ENCODE measurements at places on chromosomes 1 and 21.

DNA sequence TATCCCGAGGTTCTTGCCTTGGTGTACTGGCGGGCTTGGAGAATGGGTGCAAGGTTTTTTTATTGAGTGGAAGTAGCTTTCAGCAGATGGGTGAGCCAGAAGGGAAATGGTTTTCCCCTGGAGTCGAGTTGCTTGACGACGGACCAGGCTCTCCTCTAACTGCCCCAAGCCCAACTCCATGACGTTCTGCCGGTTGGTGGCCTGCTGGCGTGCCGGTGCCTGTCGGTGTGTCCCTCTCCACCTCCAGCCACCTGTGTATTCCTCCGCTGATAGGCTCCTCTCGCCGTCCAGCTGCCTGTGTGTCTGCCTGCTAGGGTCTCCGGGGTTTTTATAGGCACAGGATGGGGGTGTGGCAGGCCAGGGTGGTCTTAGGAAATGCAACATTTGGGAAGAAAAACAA lies 34.3 kb upstream of the PTGFRN start:
- no peak for DNase-seq

- DNase-seq = no peak
Observed at GRCh38 chr1:147613506-147613905, 56.8 kb downstream of the ACP6 start.

GRCh38 chr21:16007943-16008342 lies 278.2 kb downstream of the USP25 start:
- no peak for DNase-seq

DNA sequence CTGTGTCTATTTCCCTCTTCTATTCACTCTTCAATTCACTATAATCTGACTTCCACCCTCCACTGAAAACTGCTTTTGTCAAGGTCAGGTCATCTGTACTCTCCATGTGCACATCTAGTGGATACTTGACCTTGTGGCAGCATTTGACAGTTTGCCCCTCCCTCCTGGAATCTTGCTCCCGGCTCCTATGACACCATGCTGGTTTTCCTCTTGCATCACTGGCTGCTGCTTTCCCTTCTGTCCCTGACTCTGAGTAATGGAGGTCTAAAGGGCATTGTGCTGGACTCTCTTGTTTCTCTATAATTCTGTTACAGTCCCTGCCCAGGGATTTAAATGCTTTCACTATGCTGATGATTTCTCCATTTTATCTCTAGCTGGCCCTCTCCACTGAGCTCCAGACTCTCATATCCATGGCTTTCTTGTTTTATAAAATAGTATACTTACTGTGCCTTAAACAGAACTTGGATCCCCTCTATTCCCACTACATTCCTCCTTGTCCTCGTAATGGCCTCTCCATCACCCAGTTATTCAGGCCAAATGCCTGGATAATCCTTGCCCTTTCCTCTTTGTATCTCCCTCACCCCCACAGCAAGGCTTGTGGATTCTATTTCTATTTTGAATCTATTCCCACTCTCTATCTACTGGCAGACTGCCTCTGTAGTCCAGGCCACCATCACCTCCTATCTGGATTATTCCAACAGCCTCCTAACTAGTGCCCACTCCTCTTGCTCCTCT lies 36.8 kb upstream of the PODN start:
- no peak for DNase-seq

DNA sequence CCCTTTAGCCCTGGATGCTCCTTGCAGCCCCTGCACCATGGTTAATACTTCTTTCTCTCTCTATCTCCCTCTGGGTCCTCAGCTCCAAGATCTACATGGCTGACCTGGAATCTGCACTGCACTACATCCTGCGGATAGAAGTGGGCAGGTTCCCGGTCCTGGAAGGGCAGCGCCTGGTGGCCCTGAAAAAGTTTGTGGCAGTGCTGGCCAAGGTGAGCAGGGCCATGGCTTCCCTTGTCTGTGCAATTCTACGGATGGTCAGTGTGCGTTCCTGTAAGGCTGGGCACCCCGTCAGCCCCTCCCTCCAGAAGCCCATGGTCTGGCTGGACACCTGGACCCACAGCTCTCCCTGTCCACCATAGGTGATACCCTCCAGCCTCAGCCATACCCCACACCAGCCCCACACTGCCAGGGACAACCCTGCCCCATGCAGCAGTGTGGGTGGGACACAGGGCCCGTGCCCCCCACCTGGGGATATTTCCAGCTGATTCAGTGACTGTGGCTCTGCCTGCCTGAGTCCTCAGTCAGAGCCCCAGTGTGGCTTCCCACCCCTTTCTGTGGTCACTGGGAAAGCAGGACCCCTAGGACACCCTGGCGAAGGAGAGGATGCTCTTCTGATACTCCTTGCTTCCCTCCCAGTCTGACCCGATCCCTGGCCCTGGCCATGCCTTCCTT lies 31.4 kb downstream of the QSOX1 start:
- DNase-seq = no peak

- DNase-seq = no peak
Observed at GRCh38 chr1:101136739-101137138, 100.1 kb upstream of the S1PR1 start.

- no peak for DNase-seq
Observed at GRCh38 chr1:41663671-41664400, 179.4 kb upstream of the EDN2 start.

- no peak for DNase-seq
Observed at GRCh38 chr1:64100791-64101190, 102.6 kb upstream of the UBE2U start.

DNA sequence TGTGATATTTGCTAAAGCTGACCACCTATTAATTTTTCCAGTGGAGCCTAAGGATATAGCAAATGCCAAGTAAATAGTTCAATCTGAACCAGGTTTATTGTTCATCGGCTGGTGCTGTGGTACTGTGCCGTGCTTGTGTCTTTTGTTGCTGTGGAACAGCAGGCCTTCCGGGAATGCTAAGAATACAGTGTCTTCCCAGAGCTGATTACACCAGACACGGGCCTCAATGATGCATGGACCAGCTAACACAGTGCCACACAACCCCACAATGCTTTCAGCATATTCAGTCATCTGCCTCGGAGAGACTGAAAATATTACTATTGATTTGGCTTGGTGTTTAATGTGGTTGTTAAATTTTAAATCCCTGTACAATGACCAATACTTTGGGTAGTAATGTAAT lies 415.4 kb downstream of the PTBP2 start:
- no peak for DNase-seq

GRCh38 chr1:57820356-57821095 lies 396.7 kb upstream of the DAB1 start:
- no peak for DNase-seq

DNA sequence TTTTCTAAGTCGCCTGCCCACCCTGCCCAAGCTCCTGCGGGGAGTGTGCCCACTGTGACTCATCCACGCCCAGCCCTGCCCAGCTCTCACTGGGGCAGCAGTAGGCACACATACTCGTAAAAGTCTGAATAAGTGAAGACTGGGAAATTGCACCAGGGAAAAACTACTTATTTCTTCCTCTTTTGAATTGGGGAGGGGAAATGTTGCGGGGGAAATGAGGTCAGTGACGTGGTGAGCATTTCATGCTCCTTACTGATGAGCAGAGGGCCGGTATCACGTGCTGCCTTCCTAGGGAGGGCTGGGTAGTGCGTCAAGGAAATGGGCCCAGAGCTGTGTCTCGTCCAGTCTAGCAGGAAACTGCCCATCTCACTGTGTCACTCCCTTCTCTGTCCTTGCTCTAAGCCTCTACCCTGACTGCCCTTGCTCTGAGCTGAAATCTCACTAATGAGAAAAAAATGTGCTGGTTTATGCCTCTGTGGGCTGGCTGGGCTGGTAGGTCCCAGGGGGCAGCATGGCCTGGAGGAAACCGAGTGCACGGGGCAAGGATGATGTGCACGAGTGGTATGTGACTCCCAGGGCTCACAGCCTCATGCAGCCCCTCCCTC lies 13.5 kb upstream of the TNFRSF1B start:
- no peak for DNase-seq

- no peak for DNase-seq
Observed at GRCh38 chr1:167752219-167752985, 30.6 kb downstream of the MPZL1 start.

DNA sequence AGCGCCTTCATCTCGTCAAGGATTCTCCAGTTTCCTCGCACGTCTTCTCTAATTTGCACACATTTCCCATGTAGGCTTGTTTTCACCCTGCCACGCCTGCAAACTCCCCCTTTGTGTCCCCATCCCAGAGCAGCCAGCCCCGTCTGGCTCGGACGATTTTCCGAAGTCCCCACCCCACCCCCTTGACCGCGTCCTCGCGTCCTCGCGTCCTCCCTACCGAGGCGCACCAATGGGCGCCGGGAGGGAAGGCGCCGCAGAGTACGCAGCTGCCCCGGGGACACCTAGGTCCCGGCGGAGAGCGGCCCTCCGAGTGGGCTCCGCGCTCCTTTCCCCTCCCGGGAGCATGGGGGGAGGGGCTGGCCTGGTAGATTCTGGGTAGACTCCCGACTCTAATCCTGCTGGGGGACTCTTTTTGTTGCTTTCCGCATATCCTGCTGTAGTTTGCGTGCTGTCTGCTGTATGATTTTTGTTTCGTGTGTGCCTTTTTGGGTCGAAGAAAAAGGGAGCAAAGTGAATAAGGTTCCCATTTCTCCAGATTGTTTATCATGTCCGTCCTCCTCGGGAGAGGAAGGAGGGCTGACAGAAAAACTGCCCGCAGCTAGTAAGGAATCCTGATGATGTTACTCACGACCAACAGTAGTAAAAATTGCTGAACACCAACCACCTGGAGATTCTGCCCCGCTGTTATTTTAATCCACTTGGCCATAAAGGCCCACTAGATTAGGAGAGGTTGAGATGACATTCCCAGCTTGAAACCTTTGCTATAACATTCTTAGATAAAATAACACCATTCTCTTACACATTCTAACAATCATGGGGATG lies 1.5 kb downstream of the CACHD1 start:
- no peak for DNase-seq

DNA sequence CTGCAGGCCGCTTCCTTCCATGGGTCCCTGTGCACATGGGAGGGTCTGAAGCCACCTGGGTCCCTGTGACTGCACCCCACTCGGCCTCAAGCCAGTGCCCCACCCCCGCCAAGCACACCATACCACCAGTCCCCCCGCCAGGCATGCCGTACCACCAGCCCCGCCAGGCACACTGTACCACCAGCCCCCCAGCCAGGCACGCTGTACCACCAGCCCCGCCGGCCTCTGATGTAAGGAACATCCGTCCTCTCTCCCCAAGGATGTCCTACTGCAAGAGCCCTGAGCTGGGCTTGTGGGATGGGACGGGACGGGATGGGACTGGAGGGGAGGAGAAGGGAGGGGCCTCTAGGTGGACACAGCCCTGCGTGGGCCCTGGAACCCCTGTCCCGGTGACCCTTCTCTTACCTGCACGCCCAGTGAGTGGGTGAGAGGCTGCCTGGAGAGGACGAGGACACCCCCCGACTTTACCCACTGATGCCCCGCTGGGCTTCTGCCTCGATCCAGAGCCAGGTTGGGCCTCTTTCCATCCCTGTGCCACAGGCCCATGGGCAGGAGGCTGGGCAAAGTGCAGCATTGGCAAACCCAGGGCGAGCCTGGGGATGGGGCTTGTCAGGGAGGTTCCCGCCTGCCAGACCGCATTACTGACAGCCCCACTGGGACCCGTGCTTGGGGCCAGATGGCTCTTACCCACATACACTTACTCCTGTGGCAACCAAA lies 40.8 kb upstream of the COL6A1 start:
- no peak for DNase-seq

- no peak for DNase-seq
Observed at GRCh38 chr1:31511848-31512615, 64.3 kb upstream of the TINAGL1 start.

DNA sequence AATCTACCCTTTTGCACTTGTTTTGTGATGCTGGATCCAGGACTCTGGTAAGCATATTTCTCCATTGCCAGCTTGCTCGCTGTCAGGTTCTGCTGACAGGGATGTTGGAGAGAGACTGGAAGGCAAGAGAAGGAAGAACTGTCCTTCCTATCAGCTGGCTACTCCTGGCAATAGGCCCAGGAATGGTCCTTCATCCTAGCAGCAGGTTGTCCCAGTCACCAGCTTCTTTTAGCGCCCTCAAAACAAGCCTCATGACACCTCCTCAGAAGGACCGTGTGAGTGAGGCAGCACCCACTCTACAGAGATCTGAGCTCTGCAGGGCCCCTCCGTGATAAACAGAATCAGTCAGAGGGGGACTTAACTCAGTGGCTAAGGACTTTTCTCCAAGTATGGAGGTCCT lies 33.1 kb upstream of the SLAMF9 start:
- no peak for DNase-seq

DNA sequence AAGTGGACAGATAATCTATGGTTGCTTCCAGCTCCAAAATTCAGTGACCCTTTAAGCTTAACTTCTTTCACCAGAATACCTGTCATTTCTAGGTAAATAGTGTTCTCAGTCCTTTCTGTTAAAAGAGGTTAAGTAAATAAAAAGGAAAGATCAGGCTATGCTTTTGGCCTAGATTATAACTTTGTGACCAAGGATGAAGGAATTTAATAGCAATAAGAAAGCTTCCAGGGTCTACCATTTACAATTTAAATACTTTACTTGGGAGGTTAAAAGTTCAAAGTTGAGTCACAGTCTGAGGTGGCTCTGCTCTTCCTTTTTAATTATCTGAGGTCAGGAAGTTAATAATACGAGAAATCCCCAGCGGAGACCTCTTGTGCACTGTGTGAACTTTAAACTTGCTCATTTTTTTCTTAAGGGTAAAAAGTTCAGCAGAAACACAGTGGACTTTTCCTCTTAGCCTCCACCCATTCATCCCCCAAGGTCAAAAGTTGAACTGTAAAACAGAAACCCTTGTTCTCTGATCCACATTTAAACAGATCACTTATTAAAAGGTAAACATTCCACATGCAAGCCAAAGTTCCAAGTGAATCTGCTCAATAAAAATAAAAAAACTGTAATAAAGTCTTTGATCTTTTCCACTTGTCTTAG lies 187.1 kb downstream of the NRIP1 start:
- no peak for DNase-seq

DNA sequence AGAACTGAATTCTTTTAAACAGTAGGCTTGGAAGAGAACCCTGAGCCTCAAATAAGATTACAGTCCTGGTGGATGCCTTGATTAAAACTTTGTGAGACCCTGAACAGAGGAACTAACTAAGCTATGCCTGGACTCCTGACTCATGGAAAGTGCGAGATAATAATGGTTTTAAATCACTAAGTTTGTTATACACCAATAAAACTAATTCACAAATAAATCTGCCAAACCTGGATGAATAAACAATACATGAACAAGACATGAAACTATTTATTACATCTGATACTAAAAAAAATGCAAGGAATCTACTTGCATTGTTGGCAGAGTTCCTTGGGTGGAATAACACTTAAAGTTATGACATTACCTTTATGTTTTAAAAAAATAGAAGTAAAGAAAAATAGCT lies 118.4 kb downstream of the PIGK start:
- no peak for DNase-seq

DNA sequence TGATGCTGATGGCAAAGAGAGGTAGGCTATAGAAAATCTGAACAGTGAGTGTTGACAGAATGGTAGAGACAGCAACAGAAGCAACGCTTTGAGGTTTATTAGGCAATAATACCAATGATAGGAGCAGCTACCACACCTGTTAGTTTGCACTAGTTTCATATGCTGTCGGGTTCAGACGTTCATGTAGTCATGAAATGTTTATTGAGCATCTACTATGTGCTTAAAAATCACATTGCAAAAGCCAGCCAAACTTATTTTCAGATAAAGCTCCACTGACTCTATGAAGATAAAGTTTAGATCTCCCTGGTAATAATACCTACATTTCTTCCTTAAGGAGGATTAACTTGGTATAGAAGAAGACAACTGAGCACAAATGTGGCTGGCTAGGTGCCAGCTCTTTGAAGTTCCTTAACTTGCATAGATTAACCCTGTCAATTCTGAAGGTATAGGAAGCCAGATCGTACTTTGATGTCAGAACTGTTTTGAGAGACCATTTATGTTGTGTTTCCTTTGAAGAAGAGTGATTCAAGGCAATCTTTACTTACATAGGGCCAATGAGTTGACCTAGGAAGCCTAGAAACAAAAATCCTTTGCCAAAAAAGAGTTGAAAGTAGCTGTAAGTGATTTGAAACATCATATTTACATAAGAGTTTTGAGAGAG lies 71.5 kb downstream of the DISP1 start:
- no peak for DNase-seq
